ENCODE measurements at places on chromosomes 4 and X.

- DNase-seq: no peak
Observed at GRCh38 chr4:173807347-173807746, 277.3 kb upstream of the HAND2 start.

DNA sequence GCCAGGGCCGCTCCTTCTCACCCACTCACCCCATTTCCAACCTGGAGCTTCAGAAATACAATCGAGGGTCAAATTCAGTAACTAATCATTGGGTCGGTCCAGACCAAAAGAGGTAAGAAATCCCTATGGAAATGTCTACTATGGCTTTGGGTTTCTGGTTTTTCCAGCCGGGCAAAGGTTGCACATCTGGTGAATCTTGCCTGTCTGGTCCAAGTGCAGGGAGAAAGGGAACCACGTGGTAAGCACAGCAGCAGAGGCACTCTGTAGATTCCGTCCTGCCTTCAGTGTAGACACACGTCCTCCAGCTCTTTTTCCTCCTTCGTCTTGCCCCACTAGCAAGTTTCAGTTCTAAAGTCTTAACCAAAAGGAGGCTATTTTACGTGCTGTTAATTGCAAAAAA lies 218.0 kb upstream of the JADE1 start:
- DNase-seq: no peak

DNA sequence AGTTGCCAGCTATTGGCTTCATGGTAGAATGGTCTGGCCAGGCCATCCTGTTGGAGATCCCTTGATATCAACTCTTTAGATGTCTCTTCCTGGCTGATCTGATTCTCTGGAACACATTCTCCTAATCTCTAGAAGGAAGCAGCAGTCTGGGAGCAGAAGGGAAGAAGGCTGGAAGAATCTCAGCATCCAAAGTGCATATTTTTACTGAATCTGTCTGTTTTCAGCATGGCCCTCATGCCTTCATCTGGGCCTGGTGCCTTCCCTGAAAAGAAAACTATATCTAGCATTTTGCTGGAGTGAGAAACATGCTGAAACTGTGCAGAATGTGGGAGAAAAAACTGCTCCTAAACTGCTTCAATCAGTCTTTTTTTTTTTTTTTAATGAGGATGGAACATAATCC lies 148.7 kb downstream of the REPS2 start:
- no peak for DNase-seq

DNA sequence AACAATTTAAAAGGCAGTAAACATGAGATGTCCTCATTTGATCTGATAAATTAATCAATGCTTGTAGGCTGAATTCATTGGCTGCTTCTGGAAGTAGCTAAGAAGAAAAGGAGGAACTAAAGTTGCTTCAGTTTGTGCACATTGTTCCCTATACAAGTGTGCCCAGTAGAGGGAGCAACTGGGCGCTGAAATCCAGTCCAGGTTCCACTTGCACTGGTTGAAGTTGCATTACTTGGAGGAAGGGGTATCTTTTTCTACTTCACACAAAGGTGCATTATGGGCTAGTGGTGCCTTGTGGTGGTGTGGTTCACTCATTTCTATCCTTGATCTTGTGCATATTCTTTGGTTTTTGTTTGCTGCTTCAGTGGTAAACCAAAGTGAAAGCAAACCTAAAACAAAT lies 67.9 kb upstream of the SOX3 start:
- DNase-seq: no peak

DNA sequence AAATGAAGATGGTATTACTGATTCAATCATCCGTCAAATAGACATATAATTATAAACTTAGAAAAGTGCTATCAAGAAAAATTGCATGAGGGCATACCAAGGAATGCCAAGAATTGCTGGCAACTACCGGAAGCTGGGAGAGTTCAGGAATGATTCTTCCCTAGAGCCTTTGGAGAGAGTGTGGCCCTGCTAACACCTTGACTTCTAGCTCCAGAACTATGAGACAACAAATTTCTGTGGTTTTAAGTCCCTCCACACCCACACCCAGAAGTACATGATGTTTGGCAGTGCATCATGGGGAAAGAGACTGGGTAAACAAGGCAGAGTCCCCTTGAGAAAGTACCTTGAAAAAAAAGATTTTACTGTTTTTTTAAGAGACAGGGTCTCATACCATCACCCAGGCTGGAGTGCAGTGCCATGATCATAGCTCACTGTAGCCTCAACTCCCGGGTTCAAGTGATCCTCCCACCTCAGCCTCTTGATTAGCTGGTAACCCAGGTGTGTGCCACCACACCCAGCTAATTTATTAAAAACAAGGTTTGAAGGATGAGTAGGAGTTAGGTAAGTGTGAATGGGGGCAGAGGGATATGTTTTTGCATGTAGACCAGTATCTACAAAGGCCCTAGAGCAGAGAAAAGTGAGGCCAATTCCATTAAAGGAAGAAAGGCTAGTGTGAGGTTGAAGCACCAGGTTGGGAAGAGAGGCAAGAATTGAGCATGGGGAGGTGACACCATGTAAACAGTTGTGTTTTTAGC lies 53.1 kb downstream of the GSX2 start:
- no peak for DNase-seq

DNA sequence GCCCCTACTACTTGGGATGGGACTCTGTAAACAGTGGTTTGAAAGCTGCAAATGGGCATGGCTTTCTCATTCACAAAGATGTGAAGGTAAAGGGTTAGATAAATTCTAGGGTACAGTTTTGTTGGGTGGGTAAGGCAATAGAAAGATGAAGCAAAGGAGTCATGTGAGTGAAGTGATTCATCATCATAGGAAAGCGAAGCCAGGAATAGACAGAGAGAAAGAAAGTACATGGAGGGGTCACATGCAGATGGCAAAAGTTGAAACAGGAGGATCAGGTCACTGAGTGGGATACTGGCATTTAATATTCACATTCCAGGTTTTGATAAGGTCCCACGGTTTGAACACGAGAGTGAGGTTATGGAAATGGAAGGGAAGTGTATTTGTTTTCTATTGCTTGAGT lies 8.2 kb upstream of the ABCG2 start:
- no peak for DNase-seq

DNA sequence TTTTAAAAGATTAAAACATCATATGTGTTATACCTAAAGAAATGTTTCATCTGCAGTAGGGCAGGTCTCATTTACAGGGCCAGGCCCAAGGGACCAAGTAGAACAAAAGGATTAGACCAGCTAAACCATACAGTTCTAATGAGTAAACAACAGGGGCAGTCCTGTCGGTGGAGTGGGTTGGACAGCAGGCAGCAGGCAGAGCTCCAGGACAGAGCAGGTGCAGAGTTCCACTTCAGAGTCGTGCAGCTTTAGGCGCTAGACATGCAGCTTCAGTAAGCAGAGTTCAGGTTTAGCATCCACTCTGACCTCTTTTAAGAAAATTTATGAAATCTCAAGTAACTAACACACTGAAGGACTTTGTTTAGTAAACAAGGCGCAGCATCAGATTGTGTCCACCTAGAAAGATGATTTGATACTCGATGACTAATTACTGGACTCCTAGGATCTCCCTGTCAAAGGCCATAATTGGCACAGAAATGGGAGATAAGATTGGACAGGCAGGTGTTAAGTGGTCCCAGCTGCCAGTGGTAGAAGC lies 487.7 kb upstream of the INTU start:
- no peak for DNase-seq

- DNase-seq: peak; percentile 18
Observed at GRCh38 chr4:101527188-101527587, 179.9 kb upstream of the PPP3CA start.

GRCh38 chrX:104122829-104123228 lies 10.5 kb downstream of the ZCCHC18 start:
- no peak for DNase-seq

DNA sequence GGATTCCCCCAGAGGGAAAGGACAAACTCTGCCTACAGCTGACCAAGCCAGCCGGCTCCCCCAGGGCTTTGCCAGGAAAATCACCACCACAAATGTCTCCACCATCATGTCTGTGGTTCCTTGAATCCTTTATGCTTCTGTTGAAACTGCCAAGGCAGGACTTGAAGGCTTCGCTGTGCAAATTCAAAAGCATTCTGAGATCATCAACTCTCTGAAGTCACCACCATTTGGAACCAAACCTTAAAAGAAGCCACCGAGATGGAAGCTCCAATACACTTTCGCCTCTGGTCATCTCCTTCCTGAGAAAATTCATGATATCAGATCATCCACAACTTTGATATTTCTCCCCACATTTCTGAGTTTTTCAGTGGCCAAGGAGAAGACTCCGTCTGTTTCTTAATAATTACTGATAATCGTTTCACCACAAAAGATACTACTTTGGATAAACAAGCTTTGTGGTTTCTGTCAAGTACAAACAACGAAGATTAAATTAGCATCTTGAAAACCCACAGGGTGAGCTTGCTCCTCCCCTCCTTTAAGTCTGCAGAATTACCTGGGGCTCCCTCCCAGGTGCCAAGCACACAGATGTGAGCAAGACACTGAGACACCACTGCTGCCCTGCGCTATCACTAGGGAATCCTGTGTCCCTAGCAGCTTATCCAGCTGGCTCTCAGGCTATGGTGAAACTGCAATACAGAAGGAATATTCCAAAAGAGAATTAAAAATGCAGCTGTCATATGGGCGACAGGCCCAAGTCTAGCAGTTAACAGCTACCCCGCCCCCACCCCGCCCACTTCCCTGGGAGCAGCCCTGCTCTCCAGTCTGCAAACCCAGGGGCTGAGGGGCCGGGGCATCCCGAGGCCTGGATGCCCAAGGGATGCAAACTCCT lies 125.0 kb upstream of the TBL1X start:
- DNase-seq: no peak

GRCh38 chr4:123741906-123742305 lies 345.3 kb downstream of the SPRY1 start:
- DNase-seq: no peak

DNA sequence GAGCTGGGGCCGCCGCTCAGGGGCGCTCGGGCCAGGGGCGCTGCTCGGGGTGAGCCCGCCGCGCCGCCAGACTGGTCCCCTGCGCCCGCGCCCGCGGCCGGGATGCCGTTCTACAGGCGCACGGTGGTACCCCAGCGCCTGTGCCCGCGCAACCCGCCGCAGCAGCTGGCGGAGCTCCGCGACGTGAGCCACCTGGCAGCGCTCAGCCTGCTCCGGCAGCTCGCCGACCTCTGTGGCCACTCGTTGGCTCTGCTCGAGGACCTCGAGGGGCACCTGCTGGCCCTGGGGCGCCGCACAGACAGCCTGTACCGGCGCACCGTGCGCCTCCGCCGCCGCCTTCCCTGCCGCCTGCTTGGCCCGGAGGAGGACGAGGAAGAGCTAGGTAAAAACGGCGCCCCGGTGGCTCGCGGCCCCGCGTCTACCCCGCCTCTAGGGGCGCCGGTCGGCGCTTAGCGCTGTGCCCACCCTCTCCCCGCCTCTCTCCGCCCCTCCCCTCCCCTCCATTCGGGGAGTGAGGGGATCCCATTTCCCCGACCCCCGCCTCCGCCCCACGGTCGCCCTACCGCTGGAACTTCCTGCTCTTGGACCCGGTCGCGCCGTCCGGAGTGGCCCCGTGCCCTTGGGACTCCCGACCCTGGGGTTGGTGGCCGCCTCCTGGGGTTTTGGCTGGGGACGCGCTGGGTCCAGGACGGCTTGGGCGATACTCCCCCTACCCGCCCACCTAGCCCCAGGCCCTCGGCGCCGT lies 513 bp downstream of the NHSL2 start:
- peak; percentile 16 for DNase-seq

GRCh38 chr4:139988863-139989765 lies 164.9 kb downstream of the MAML3 start:
- DNase-seq: no peak

DNA sequence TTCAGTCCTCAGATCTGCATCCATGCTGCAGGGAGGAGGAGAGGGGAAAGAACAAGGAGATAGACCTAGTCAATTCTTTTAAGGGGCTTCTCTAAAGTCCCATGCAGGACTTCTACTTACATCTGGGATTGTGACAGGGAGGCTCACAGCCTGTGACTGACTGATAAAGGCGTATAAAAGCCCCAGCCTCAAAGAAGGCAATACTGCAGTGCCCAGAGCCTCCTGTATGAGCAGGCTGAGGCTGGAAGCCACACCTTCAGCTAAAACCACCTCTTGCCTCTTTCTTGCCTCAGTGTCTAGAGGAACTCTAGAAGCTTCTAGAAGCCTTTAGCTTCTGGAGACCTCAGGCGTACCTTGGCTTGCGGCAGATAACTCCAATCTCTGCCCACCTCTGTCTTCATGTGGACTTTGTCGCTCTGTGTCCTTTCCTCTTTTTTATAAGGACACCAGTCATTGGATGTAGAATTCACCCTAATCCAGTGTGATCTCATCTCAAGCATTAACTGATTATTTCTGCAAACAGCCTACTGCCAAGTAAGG lies 6.0 kb upstream of the ZCCHC4 start:
- DNase-seq: no peak

- DNase-seq: no peak
Observed at GRCh38 chr4:72313121-72313520, 255.9 kb downstream of the ADAMTS3 start.

- no peak for DNase-seq
Observed at GRCh38 chrX:44264936-44265335, 78.5 kb downstream of the EFHC2 start.

- DNase-seq: no peak
Observed at GRCh38 chr4:143581331-143581946, 67.9 kb downstream of the SMARCA5 start.

GRCh38 chrX:38987198-38987651 lies 186.0 kb downstream of the MID1IP1 start:
- DNase-seq: no peak

- no peak for DNase-seq
Observed at GRCh38 chr4:105933083-105933482, 37.8 kb downstream of the NPNT start.

GRCh38 chr4:80202190-80202711 lies 4.9 kb downstream of the PRDM8 start:
- DNase-seq: peak; percentile 66

DNA sequence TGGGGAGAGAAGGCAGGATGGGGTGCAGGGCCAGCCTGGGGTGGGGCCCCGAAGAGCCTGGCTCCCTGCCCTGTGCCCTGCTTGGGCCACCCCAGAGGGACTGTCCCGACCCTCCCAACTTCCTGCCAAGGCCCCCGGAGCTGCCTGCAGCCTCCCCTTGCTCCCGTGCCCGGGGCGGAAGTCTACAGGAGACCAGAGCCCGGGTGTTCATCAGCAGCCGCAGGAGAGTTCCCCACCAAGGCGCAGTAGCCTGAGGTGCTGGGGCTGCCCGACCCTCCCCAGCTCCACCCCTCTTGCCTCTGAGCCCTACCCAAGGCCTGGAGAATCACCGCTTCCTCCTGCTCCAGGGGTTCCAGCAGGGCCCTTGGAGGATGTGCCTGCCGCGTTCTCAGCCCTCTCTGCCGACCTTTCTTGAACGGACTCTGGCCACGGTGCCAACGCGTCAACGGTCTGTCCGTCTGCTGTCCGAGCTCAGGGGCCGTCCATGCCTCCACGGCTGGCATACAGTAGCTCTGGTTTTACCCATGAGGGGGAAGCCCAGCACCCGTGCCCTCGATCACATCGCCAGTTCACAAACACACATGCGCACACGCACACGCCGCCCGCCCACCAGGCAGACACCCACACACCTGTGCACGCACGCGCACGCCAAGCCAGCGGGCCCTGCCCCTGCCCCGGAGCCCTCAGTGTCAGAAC lies 36.0 kb upstream of the SPON2 start:
- no peak for DNase-seq

GRCh38 chr4:77899607-77900006 lies 37.0 kb downstream of the MRPL1 start:
- DNase-seq: no peak

Data from activated T-helper 1 cell treated with Interleukin-2 at 50 U/mL for 16 hours (primary cell).